ENCODE measurements at places on chromosomes 2 and 18.

GRCh38 chr2:48439102-48439501, 90.9 kb upstream of the STON1 start:
- DNase-seq: no peak

- DNase-seq: no peak
Observed at GRCh38 chr2:148358375-148358774, 286.2 kb upstream of the EPC2 start.

GRCh38 chr2:143524559-143525401, 395.6 kb downstream of the ARHGAP15 start:
- no peak for DNase-seq

DNA sequence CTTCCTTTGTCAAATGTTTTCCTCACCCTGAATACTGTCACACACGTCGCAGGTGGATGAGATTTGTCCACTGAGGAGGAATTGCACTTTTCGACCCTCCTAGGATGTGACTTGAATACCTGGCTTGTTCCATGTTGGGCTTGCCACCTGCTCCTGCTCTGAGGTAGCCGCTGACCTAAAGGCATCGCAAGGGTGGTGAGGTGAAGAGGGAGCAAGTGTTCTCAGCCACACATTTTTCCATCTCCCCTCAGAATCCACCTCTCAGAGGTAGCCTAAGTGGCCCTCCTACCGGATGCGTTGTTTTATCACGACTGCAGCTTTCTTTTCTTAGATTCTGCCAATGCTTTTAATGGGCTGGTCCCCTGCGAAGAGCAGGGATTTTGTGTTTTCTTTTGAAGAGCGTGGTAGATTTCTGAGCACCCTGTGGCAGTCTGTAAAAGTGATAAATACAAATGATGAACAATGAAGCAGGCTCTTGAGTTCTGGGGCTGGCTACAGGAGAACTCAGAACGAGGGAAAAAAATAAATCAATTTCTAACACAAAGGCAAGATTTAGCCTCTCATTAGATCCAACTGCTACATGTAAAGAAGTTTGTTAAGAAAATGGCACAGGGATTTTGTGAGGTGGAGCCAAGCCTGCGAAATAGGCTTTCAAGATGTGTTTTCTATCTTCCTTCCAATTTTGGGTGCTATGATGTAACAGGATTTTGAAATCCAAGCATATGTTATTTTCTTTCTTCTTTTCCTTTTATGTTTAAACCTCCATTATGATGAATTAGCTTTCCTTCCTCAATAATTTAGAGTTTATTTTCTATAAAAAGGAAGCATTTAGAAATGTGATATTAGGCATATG, 386.7 kb downstream of the TGIF1 start:
- DNase-seq: no peak

GRCh38 chr2:159455330-159455918, 160.9 kb downstream of the BAZ2B start:
- DNase-seq: no peak

- DNase-seq: no peak
Observed at GRCh38 chr18:55457028-55457427, 131.0 kb downstream of the TCF4 start.

DNA sequence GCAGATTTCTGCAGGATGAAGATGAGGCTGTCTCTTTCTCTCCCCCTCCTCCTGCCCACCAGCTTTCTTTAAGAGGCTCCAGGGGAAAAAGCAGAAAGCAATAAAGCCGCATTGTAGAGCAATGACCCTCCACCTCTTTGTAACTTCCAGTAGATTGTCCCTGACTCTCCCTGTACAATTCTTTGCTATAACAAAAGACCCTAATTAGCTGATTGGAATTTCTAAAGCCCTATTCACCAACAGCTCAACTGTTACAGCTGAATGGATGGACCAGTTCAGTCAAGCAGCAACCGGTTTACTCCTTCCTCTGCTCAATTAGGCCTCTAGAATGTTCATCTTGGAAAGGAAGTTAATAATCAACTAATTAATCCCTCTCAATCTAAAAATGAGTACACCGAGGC, 301.0 kb downstream of the STK39 start:
- DNase-seq: no peak

- DNase-seq: no peak
Observed at GRCh38 chr18:29549759-29550158, 1372.8 kb upstream of the CDH2 start.

DNA sequence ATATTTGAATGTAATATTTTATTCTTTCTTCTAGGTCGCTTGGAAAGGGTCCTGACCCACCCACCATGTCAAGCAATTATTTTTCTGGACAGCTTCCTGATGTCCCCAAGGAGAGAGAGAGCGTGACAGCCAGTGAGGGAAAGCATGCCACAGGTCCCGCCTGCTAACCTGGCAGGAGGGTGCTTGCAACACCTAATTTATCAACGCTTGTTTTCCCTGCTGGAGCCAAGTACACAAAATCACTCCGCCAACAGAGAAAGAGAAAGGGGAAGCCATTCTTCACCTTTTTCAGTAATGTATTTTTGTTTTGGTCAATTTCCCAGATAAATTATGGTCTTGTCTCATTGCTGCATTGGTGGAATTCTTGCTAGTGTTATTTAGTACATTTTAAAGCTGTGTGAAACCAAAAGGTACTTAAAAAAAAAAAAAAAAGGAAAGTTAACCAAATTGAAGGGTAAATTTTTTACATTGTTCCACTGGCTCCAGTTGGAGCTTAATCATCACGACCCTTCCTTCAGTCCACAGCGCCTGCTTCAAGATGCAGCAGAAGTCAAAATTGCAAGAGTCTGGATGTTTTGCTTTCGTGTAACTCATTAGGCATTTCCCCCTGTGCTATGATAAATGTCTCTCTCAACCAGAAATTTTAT, 88.5 kb upstream of the COPS8 start:
- DNase-seq: no peak

- no peak for DNase-seq
Observed at GRCh38 chr2:231925303-231926179, 655 bp downstream of the NPPC start.
